GM12865 (cell line): ENCODE measurements at places on chromosomes 13 and 19.

GRCh38 chr13:98845742-98846141, 93.3 kb upstream of the SLC15A1 start:
- DNase-seq, result no peak

GRCh38 chr13:107809125-107809524, 406.2 kb downstream of the LIG4 start:
- no peak for DNase-seq

DNA sequence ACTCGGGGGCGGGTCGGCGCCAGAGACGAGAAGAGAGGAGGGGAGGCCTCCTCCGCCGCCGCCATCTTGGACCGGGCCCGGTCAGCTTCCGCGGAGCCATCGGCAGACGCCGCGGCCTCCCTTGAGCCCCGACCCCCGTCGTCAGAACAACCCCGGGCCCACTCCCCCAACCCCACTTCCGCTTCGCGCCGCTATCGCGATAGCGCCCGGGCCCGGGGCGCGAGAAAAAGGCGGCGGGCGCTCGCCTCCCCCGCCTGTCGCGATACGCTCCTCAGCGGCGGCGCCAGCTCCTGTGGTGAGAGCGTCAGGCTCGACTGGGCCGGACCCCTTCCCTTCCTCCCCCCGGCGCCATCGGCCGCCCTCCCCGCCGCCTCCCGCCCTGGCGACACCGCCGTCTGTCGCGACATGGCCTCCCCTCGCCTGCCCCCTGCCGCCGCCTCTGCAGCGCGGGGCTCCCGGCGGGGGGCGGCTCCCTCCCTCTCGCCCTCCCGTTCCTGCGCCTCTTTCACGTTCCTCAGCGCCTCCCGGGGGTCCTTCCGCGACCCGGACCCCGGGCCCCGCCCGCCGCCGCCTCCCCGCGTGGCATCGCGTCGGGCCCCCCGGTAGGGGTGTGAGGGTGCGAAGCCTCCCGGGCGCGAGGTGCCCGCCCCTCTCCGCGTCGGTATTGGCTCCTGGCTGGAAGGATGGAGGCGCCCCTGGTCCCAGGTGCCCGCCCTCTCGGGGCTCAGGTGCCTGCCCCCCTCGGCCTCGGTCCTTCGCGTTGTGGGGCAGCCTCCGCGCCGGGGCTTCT, at the start of gene CNOT3:
CNOT3 (plus strand) TSS at position 64 of the 790 bp plus-strand sequence. CDS start 5,217 bp downstream, outside the sequence.
- peak; percentile 55 for DNase-seq

- no peak for DNase-seq
Measured at GRCh38 chr19:28505134-28505533, 707.8 kb downstream of the UQCRFS1 start.

GRCh38 chr19:1471010-1471514, 8.0 kb downstream of the C19orf25 start:
- DNase-seq, result no peak

DNA sequence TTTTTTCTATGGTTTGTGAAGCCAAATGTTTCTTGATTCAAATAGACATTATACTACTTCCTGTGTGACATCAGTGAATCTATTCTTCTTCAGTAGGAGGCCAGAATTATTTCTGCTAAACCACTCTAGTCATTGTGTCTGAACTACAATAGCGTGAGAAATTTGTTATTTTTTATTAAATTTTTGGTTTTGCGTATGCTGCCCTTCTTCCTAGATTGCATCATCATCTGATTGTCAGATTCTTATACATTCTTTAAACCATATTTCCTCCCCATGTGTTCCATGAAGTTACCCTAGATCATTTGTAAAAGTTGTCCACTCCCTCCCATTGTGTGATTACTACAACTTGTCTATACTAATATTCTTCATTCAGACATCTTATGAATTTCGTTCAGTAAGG, 187.8 kb upstream of the SPRY2 start:
- no peak for DNase-seq

DNA sequence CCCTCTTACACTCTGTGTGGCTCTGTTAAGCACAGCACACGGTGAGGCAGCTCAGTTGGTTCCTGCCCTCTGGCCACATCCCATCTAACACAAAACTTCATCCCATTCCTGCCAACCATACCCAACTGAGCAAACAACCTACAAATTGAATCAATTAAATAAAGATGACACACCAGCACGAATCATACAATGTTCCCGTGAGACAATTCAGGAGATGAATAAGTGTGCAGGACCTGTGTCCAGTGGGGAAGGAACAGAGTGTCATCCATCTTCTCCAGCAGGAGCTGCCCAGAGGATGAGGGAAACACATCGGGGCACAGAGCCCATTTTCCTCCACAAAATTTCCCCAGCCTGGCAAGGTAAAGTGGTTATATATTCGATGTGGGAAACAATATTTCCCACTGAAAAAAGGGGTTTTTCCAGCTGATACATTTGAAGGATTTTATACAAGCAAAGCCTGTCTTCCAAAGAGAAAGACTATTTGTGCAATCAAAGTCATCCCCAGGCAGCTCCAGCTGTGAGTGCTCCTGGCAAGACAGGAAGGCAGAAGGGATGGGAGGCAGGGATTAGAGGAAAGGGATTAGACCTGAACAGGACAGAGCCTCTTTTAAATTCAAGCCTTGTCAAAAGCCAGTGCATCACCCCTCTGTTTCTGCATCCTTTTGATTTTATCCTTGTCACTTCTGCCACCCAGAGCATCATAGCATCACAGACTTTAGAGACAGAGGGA, 240.2 kb downstream of the LHFPL6 start:
- no peak for DNase-seq
